CD4-positive, alpha-beta T cell treated with Interferon alpha-2 for 1 hour (primary cell): ENCODE measurements at places on chromosomes 2 and 18.

- DNase-seq, result no peak
These were observed 109.9 kb upstream of the ID2 start for GRCh38 chr2:8571792-8572499.

DNA sequence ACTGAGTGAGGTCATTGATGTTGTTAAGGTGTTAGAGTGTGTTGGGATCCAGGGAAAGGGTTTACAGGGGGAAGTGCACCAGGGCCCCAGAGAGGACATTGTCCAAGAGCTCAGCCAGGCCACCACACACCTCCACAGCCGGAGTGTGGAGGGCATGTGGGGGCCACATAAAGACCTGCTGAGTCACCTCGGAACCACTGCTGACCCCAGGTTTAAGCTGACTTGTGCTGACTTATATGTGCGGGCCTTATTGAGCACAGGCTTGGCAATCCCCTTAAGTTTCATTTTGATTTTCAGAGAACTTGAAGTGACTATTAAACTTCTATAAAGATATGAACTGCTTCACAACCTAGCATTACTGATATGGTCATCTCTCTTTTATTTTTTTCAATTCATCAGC is 166.2 kb upstream of the MAP3K20 start:
- DNase-seq, result no peak

DNA sequence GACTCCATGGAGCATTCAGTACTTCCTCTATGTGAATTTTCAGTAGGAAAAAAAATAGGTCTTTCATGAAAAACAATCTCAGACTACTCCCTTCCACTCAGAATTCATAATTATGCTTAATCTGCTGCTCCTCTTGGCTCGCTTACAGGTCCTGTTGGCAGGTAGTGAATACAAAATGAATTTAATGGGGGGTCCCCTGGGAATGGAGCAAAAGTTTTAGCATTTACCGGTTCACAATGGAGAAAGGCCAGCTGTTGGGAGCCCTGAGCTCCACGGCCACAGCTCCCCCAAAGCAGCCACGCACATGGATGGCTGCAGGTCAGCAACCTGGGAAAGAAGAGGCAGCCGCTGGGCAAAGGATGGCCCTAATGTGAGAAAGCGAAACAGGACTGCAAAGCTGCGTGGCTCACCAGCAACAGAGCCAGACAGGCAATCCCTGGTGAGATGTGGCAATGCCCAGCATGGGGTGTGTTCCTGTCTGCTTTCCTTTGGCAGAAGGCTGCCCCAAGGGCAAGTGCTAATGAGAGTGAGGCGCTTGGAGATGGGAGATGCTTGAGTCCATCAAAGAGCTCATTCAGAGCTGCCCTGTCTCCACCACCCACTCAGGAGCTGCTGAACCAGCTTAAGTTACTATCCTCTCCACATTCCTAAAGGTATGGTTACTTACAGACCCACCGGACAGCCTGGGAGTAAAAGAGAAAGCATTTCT is 447.4 kb downstream of the EPHA4 start:
- DNase-seq, result no peak

DNA sequence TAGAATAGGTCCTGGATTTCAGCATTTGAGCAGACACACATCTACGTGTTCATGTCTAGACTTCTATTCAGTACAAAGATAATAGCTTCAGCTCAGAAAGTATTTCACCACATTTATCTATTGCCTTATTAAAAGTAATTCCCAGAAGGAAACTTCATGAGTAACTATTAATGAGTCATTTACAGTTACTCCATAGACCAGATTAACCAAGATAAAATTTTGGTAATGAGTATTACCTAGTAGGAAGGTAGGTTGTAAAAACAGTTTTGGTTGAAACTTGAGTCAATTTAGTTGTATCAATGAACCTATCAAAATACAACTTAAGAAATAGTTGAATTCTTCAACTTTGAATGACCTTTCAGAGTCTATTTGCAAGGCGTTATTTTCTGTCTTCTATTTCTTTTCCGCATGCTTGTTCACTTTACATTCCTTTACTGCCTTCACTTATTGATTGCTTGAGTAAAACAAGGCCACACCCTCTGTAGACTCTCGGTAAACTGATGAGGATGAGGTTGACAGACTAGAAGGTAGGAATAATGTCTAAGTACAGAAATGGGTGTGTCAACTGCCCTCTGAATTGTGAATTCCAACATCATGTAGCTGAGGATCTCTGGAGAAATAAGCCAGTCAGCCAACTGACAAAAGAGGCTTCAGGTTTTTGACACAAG is 1165.6 kb upstream of the ZEB2 start:
- DNase-seq, result no peak

GRCh38 chr2:42127425-42128424 is 41.4 kb upstream of the EML4 start:
- peak; percentile 56 for DNase-seq

GRCh38 chr2:156329031-156329926 is 3.2 kb downstream of the NR4A2 start:
- peak; percentile 26 for DNase-seq
